ENCODE measurements at places on chromosomes 5 and 9.

GRCh38 chr9:91132576-91133073 lies 229.1 kb downstream of the AUH start:
- no peak for DNase-seq

DNA sequence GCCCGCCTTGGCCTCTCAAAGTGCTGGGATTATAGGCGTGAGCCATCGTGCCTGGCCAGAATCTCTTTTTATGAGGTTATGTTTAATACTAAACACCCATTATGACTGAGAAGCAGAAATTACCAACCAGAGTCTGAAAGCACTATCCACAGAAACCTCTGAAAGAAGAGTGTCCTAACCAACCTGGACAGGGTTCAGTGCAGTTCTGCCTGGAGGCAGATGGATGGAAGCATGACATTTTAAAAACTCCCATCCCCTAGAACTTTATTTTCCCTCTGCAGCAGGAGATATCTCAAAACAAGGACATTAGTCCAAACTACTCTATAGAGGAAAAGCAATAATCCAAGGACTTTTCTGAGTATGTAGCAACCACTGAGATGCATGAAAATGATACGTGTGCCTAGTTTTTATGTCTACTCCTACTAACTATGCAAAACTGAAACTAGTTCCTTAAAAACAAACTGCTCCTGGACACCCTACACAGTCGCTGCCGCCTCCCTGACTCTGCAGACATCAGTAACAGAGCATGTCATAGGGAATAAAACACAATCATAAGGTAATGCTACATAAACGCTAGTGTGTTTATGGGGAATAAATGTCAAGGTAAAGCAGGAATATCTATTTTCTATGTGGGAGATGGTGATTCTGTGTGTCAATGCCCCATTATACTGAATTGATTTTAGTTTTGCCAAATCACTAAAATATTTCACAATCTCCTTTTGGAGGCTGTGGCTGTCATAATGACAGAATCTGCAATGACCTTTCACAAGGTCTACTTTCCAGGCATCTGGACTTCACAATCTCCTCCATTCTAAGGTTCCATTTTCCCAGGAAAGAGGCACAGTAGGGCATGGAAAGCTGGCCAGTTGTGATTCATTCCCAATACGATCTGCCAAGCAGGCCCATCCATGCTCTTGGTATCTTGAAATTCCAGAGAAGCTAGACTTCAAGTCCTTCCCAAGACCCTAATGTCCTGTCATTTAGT lies 122.8 kb downstream of the SIL1 start:
- no peak for DNase-seq

- no peak for DNase-seq
These were observed 233.7 kb downstream of the ENC1 start for GRCh38 chr5:74406844-74407243.

DNA sequence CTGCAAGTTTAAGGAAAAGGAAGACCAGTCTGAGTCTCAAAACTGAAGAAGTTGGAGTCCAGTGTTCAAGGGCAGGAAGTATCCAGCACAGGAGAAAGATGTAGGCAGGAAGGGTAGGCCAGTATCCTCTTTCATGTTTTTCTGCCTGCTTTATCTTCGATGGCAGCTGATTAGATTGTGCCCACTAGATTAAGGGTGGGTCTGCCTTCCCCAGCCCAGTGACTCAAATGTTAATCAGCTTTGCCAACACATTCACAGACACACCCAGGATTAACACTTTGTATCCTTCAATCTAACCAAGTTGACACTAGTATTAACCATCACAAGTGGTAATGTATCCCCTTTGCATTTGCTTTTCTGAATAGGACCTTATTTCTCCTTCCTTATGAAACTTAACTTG lies 535.9 kb upstream of the FTMT start:
- DNase-seq = no peak

DNA sequence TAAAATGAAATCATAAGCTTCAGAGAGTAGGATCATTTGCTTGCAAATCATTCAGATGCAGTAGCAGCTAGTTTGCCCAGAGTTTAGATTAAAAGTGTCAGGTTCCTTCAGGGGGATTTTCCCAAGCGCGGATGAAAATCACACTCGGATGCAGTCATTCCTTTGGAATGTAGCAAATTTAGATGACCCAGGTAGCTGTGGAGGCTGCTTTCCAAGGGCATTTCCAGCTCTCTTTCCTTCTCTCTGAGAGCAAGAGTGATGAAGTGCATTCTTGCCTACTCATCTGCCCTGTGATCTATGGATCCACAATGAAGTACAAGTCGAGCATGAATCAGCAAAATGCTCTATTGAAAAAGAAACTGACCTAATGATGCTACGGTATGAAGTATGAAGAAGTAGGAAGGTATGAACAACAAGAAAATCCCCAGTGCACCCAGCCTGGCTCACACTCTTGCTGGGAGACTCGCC lies 200.2 kb downstream of the PLK2 start:
- peak; percentile 80 for DNase-seq

DNA sequence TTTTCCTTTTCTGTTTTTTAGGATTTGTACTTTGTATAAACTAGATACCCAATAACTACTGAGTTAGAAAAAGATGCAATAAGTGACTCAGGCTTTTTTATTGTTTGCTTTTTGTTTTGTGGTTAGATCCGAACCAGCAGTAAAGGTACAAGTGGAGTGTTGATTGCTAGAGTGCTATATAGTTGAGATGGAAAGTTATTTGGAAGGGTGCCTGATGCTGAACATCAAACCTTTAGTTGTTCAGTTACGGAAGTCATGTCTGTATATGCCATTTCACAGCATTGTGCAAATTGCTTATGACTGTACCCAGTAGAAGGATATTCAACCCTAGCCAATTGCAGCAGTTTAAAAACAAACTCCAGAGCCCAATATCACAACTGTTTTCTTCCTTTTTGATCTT lies 285.1 kb downstream of the MAT2B start:
- DNase-seq = peak; percentile 84

GRCh38 chr9:101668421-101668820 lies 70.0 kb downstream of the GRIN3A start:
- DNase-seq = no peak

GRCh38 chr5:96150007-96150406 lies 188.4 kb upstream of the ELL2 start:
- peak; percentile 17 for DNase-seq

GRCh38 chr9:78280982-78281668 lies 15.8 kb upstream of the PSAT1 start:
- peak; percentile 62 for DNase-seq

DNA sequence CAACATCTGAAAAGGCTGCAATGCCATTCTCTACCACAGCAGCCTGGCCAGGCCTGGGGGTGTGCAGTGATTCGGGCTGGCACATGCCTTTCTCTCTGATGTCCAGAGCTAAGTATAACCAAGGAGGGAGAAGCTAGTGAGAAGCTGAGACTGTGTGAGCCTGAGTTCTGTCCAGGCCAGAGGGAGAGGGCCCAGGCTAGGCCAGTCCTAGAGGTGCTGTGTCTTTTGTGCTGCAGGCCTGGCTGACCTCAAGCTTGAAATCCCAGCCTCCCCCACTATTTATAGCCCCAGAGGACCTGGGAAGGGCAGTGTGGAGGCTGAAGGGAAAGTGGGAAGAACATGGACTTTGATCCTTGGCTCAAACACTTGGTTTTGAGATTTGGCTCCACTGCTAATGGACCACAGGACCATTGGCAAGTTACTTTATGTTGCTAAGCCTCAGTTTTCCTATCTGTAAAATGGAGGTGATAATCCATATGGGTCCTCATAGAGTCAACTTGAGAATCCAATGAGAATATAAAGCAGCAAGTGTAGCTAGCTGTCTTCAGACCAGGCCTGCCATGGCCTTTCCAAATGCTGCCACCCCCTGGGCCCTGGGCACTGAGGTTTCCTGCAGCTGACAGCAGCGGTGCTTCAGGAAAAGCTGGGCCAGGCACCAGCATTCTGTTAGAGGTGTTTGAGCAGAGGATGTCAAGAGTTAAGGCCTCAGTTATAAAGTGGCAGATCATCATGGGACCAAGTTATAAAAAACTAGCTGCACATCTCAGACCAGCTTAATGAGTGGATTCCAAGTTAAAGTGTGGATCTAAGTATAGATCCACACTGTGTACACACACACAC lies 21.1 kb downstream of the BNIP1 start:
- DNase-seq = no peak

DNA sequence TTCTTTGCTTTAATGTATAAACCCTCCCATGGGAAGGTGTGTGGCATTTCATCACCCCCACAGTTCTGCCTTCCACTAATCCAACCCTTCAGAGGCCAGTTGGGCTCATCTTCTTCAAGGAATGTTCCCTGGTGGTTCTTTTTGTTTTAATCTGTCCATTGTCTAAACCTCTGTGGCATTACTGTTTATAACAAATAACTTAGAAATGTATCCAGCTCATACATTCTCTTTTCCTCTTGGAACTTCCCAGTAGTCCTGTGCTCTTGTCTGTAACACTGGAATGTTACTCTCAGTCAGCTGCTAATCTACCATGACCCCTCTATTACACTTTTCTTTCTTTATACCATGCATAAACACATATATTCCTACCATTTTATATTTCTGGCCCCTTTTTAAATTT lies 213.5 kb upstream of the TARS1 start:
- no peak for DNase-seq

- DNase-seq = peak; percentile 61
These were observed 23.8 kb downstream of the KLF4 start for GRCh38 chr9:107465467-107466451.

DNA sequence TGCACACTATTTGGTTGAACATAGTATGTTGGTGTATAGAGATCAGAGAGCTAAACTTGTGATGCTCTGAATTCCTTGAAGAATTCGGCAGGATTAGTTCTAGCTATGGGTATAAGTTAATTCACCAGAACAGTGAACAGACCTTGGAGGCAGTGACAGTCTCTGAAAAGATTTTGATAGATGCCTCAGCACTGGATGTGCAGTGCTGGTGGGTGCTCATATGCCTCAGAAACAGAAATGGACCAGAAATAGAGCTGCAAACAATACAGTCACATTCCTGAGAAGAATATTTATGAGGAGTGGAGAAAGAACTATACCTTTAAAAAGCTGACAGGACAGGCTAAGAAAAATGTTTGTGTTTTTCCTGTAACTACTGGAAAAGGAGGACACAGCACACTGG lies 747.7 kb downstream of the KCTD16 start:
- no peak for DNase-seq

DNA sequence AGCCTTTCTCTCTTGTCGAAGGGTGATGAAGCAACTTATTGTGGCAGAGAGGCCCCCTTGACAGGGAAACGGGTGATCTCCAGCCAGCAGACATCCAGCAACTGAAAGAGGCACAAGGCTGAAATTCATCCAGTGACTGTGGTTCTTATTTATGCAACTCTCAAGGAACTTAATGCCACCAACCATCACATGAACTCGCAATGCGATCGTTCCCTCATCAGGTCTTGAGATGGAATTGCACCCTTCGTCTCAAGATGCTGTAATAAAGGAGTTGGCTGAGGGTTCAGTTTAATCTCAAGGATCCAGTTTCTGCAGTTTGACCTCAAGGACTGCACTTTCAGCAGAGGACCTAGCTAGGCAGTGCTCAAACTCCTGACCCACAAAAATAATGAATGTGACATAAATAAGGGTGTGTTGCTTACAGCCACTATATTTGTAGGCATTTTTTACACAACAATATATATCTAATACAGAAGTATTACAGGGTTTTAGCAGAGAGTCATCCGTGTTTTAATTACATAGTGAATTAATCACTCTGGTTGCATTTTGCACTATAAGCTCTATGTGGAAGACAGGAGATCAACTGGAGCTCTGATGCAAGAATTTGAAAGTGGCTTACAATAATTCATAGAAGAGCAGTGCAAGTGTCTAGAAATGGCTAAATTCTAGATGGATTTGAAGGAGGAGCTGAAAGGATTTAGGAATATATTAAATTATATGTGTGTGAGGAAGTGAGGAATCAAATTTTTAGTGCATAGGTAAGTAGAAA lies 957.8 kb upstream of the CTNND2 start:
- DNase-seq = no peak

DNA sequence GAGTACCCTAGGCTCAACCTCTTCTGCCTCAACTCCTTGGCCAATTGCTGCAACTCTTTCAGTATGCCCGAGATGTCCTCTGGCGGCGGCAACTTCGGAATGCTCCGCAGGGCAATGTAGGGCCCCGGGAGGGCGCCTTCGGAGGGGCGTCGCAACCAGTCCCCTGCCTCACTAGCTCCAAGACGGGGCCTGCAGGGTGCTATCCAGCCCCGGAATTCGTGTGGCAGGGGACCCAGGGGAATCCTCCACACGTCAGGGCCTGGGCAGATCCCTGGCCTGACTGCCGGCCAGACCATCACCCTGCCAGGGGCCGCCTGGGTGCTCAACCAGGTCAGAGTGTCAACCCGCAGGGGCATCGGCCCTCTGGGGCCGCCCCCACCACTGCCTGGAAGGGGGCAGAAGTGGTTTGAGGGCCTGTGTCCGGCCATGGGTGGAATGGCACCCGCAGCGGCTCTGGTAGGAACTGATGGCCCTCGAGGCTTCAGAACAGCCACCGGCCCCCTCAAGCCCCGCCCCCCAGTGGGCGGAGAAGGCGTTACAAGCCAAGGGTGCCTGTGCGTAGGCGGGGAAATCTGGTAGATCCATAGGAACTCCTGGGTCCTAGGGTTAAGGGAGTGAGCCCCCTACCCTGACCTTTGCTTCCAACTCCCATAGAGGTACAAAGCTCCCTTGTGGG lies at the start of gene POU5F2:
TSS of gene POU5F2 (minus strand) at position 465 of the 676 bp plus-strand sequence. CDS start at position 428, 37 bp downstream.
- no peak for DNase-seq

DNA sequence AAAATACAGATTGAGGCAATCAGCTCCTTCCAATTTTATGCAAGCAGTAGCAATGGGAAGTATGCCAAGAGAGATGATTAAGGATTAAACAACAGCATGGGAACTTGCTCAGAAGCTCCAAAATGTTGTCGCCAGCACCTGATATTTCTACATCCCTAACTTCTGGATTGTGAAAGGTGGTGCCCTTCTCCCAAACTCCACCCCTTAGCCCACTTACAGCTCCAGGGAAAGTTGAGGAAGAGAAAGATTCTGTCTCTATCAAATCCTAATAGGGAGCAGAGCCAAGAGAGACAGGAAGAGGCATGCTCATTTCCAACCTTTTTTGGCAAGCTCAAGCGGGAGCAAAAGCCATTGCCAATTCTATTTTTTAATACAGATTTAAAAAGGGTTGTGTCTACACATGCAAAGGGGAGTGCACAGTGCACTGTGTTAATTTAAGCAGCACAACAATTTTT lies 92.4 kb upstream of the NR3C1 start:
- DNase-seq = peak; percentile 100

DNA sequence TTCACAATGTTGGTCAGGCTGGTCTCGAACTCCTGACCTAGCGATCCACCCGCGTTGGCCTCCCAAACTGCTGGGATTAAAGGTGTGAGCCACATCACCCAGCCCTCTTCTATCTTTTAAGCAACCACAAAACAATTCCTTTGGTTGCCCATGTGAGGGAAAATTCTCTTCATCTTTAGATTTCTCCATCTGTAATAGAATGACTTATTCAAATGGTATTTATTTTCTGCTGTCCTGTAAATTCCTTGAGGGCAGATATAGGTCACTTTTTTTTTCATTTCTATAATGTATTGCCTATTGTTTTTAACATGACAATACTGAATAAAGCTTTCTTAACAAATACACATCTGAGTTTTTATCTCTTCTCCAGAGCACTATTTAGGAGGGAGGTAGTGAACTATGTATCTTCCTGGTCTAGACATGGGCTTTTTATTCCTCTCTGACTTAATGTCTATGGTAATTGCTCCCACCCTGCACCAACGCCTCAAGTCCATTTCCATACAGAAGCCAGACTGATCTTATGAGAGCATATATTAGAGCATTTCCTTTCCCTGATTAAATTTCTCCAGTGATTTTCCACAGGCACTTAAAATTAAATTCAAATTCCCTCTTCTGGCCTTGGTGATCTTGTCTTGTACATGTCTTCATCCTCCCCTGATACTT lies 595.6 kb downstream of the CAAP1 start:
- DNase-seq = peak; percentile 3

Data from MCF 10A (cell line).